ENCODE measurements at places on chromosomes 1 and 21. TPM values are rescaled to one million over a fixed set of nuclear protein-coding genes. Genes with fewer than 3 reads are reported as not detected.

GRCh38 chr1:14142397-14143100 is 442.6 kb downstream of the PRDM2 start:
- no peak for DNase-seq

Gene ILF2
- total RNA-seq: 475 TPM

GRCh38 chr1:246647113-246647512 is 77.1 kb upstream of the SCCPDH start:
- DNase-seq: peak; percentile 77

- no peak for DNase-seq
These were observed 111.6 kb downstream of the SIPA1L2 start for GRCh38 chr1:232518349-232518748.

DNA sequence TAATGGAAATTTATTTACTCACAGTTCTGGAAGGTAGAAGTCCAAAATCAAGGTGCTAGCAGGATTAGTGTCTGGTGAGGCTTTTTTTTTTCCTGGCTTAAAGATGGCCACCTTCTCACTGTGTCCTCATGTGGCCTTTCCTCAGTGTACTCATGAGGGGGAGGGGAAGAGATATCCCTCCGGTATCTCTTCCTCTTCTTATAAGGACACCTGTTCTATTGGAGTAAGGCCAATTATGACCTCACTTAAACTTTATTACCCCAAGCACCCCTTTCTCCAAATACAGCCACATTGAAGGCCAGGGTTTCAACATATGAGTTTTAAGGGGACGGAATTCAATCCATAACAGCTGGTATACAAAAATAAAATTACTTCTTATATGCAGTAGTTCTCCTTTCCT is 203.7 kb upstream of the C1orf87 start:
- DNase-seq: no peak

- no peak for DNase-seq
These were observed 14.6 kb upstream of the LGALS8 start for GRCh38 chr1:236509203-236509602.
